HepG2 (cell line): ENCODE measurements at places on chromosomes 6 and 20. TPM values are rescaled to one million over a fixed set of nuclear protein-coding genes. Genes with fewer than 3 reads are reported as not detected.

The PKIB gene
- total RNA-seq = 1.5 and 2.2 TPM in 2 replicates

GRCh38 chr6:145244349-145245100 lies 490.8 kb downstream of the EPM2A start:
- DNase-seq = peak; percentile 15

GRCh38 chr20:54661880-54662465 lies 186.6 kb downstream of the DOK5 start:
- no peak for DNase-seq

- no peak for DNase-seq
Observed at GRCh38 chr6:153984811-153985210, 54.2 kb upstream of the OPRM1 start.

The TPX2 gene
- total RNA-seq = 124 and 190 TPM in 2 replicates

DNA sequence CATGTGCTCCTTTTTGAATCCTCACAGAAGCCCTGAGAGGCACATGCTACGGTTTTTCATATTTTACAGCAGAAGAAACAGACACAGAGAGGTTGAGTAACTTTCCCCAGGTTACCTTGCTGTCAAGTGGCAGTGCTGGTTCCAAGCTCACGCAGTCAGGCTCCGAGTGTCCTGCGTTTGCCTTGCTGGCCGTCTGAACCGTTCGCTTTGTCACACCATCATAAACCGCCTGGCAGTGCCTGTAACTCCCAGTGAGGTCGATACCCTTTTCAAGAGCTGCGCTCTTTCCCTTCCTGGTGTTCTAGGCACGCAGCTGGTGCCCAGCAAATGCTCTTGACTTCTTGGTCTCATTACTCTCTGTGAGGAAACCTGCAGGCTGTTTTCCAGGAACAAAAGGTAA lies 31.3 kb upstream of the KCNG1 start:
- DNase-seq = no peak

DNA sequence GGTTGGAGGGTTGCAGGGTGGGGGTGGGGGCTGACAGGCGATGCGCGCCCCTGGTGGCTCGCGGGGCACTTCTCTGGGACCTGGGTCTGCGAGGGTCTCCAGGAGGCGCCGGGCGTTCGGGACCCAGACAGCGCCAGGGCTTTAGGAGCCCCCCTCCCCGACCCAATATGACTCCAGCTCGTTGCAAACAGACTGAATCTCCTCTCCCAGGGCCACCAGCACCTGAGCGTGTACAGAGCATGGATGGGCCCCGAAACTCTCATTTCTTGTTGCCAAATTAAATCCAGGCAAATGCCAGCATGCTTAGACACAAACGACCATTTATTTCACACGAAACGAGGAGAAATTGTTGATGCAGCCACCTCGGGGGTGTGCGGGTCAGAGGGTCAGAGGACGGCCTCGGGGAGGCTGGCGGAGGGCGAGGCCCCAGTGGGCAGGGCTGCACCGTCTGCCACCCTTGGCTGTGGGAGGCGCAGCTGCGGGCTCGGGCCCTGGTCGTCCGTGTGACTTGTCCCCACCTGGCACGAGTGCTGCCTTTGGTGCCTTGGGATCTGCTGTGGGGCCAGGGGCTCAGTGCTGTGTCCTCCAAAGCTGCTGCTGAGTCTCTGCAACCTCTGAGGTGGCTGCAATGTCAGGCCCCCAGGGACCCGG lies 20.9 kb upstream of the GATA5 start:
- DNase-seq = no peak

DNA sequence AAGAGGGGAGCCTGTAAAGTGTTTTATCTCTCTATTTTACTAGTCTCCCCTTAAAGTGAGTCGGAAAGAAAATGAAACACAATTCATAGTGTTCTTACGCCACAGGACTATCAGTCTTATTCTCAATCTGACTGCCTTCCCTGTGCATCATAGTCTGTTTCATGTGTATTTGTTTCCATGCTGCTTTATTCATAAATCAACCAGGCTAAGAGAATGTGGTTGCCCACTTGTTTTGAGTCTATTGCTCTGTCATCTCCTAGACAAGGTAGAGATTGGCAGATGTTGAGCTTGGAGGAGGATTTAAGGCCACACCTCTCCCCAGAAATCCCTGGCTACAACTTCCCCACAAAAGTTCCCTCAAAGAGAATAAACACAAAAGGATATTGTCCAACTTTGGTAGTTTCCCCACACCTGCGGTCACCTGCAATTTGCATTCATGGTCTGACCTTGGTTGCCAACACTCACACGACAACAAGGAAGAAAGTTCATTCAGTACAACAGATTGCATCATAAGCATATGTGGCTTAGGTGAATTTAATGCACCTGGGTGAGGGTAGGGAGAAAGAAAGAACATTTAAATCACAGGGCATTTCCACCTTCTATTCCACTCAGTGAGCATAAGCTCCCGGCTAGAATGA lies 167.1 kb upstream of the FBXL4 start:
- DNase-seq = peak; percentile 6

The GPSM3 gene
- 0.18 and 0.27 TPM in 2 replicates for total RNA-seq

DNA sequence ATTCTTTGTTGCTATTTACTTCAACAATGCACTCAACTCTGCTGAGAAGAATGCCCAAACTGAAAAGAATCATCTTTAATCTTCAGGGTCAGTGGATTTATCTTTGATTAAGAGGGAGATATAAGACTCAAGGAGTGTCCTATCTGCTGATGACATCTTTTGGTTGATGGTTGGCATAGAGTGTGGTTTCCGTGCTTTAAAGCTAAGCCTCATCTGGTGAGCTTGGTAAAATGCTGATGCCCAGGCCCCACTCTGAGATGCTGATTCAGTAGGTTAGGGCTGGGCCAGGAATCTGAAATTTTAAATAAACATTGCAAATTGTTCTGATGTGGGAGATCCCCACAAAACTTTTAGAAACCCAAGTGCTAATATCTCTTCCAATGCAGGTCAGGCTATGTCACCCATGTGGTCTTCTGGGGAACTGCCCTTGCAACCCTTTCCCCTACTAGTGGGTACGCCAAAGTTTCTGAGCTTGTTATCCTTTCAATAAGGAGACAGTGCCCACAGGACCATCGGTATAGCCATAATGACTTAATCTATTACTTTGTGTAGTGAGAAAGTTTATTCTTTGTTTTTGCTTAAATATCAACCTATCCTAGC lies 68.5 kb upstream of the ARMH2 start:
- no peak for DNase-seq

GRCh38 chr6:7901780-7902179 lies 8.8 kb downstream of the TXNDC5 start:
- DNase-seq = no peak

GRCh38 chr6:139151425-139152087 lies 16.7 kb downstream of the HECA start:
- no peak for DNase-seq

The ATXN1 gene
- total RNA-seq = 16.3 and 20.7 TPM in 2 replicates

DNA sequence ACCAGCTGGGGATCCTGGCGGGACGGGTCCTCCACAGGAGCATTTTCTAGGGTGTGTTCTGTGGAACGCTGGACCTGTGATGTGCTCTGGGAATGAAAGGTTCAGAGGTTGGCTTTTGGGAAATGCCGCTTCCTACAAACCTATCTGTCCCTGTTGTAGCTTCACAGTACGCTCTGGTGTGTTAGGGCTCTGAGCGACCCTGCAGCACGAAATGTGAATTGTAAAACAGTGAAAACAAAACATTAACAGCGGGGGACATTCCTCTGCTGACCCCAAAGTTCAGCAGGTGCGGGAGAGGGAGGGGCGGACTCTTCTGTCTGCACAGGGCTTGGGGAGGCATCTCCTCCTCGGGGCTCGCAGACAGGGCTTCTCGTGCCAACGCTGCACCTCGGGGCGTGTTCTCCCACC lies 155.9 kb downstream of the NRN1 start:
- DNase-seq = no peak

- DNase-seq = no peak
Observed at GRCh38 chr20:50472693-50473664, 37.2 kb upstream of the PTPN1 start.

DNA sequence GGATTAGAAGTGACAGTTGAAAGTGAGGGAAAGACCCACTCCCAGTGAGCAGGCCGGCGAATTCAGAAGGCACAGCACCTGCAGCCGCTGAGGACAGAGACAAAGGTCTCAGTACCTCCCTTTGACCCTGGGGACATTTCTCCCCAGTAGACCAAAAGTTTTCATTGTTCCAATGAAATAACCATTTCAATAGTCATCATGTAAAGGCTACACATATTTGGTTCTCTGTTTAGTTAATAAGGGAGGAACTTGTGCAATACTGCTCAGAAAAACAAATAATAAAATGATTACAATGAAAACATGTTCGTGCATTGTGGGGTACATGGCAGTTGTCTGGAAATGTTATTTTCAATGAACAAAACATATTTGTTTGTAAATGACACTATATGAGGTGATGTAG lies 52.5 kb downstream of the EDN1 start:
- DNase-seq = peak; percentile 62

DNA sequence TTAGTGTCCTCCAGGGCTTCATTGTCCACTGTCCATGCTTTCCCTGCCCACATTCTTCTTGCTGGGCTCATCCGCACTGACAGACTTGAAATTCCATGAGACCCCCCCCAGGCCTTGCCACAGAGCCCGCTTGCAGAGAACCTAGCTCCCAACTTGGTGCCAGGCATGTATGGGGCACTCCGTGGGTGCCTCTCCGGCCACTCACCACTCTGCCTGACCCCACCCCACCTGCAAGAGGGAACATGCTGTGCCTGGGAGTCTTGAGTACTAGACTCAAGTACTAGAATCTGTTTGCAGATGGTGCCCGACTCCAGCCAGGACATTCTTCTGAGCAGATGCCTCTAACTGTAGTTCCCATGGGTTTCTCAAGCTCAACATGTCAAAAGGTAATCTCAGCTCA lies 47.9 kb downstream of the TRERF1 start:
- no peak for DNase-seq

GRCh38 chr6:148616841-148617240 lies 130.0 kb upstream of the UST start:
- DNase-seq = no peak

GRCh38 chr6:143585241-143585640 lies 73.7 kb upstream of the FUCA2 start:
- DNase-seq = no peak

- DNase-seq = peak; percentile 43
Observed at GRCh38 chr6:157884756-157885155, 61.7 kb downstream of the SNX9 start.

The TREML1 gene
- not detected in 2 replicates for total RNA-seq

The COX4I2 gene
- total RNA-seq = not detected in 2 replicates

The ARFGEF2 gene
- total RNA-seq = 60.8 and 89.4 TPM in 2 replicates

GRCh38 chr20:3233991-3234498 lies 4.9 kb downstream of the SLC4A11 start:
- no peak for DNase-seq

- peak; percentile 74 for DNase-seq
Observed at GRCh38 chr20:11001764-11002540, 328.2 kb upstream of the JAG1 start.

GRCh38 chr6:109834131-109834530 lies 143.0 kb downstream of the FIG4 start:
- DNase-seq = no peak

DNA sequence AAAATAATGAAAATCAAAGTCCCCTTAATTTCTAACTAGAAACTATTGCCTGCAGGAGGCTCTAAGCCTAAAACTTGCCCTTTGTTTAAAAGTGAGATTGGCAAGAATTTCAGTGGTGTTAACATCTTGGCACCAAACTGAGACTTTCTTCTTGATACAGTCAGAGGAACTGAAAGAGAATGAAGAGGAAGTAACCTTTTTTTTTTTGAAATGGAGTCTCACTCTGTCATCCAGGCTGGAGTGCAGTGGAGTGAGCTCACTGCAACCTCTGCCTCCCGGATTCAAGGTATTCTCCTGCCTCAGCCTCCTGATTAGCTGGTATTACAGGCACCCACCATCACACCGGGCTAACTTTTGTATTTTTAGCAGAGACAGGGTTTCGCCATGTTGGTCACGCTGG lies 3.6 kb downstream of the DOP1A start:
- DNase-seq = no peak

DNA sequence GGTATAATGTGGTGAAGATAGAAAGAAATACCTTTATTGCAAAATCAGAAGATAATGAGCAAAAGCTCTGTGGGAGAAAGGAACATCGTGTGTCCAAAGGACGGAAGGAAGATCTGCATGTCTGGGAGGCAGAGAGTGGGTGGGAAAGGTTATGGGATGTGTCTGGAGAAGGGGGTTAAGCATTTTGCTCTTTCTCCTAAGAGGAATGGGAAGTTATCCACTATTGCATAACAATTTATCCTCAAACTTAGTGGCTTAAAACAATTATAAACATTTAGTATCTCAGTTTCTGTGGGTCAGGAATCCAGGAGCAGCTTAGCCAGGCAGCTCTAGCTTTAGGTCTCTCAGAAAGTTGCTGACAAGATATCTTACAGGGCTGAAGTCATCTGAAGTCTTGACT lies 229.1 kb upstream of the CITED2 start:
- DNase-seq = no peak

GRCh38 chr6:17388365-17388764 lies 5.0 kb upstream of the CAP2 start:
- no peak for DNase-seq

The ISM1 gene
- 0.90 and 1.4 TPM in 2 replicates for total RNA-seq

DNA sequence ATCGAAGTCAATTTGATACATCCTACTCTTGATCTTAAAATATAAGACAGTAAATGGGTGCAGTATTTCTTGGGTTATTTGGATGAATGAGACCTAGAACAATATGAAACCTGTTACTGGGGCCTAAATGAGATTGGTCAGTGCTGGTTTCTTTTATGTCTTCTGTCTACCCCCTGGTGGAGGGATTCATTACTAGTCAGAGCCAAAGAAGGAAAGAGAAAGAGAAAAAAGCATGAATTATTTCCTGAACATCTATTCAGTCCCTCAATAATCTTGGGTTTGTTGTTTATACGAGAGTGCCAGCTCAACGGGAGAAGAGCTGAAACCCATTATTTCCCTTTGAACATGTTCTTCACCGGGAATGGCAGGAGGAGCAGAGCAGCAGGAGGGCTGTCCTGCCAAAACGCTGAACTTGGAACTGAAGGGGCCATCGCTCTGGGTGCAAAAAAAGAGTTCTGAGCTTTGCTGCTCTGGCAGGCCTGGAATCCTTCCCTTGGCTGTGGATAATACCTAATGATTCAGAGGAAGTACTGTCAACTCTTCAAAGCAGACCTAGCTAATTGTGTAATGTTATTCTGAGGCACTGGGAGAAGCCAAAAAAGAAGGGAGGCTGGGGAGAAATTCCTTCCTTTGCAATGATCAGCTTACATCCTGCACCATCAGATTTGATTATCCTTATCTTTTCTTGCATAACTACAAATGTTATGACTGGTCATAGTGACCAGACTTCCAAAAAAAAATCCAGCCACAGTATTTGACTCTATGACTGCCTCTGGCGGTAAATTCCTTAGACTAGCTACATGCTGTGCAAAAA lies 72.0 kb downstream of the BLOC1S5 start:
- peak; percentile 69 for DNase-seq

The C6orf15 gene
- total RNA-seq = not detected in 2 replicates

The MYH7B gene
- total RNA-seq = 0.18 and 0.20 TPM in 2 replicates

- peak; percentile 55 for DNase-seq
Observed at GRCh38 chr20:41057999-41058673, 29.5 kb downstream of the TOP1 start.
